ENCODE measurements at places on chromosomes 2 and 18.
A peak's percentile ranks its signal among the peaks of the same experiment; 100 is the strongest.

- DNase-seq: no peak
These were observed 81.1 kb downstream of the LPIN1 start for GRCh38 chr2:11827547-11827946.

DNA sequence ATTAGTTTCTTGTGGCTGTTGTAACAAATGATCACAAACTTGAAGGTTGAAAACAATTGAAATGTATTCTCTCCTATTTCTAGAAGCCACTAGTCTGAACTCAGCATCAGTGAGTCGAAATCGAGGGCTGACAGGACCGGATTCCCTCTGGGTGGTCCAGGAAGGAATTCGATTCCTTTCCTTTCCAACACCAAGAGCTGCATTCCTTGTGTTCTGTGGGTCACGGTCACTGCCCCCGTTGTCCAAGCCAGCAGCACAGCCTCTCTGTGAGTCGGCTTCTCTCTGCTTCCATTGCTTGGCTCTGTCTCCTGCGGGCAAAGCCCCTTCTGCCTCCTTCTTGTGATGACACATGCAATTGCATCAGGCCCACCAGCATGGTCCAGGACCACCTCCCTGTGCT, 67.3 kb downstream of the SMIM21 start:
- DNase-seq: no peak

GRCh38 chr2:177327009-177327408, 62.5 kb upstream of the NFE2L2 start:
- DNase-seq: no peak

DNA sequence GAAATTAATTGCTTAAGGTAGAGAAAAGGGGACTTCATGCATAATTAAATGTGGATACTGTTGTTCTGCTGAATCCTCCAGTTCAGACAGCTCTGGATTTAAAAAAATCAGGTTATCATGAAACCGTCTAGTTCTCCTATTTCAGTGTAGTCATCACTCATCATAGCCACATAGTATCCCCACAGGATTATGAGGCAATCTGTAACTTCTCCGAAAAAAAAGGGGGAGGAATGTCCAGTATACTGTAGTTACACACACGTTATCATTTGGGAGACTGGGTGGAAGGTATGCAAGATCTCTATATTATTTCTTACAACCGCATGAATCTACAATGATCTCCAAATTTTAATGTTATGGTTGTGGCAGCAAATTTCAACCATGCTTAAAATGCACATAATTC, 114.0 kb downstream of the HIBCH start:
- DNase-seq: no peak

GRCh38 chr18:5710676-5711075, 166.9 kb upstream of the EPB41L3 start:
- no peak for DNase-seq

DNA sequence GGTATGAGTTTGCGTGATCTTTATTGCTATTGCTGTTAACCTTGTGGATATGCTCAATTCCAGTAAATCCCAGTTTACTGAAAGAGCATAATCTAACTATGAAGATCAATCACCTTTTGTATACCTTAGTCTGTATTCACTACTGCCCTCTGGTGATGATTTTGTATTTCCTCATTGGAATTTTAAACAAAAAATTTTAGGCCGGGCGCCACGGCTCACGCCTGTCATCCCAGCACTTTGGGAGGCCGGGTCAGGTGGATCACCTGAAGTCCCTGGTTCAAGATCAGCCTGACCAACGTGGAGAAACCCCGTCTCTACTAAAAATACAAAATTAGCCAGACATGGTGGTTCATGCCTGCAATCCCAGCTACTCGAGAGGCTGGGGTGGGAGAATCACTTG, 5.1 kb downstream of the COMMD1 start:
- no peak for DNase-seq

DNA sequence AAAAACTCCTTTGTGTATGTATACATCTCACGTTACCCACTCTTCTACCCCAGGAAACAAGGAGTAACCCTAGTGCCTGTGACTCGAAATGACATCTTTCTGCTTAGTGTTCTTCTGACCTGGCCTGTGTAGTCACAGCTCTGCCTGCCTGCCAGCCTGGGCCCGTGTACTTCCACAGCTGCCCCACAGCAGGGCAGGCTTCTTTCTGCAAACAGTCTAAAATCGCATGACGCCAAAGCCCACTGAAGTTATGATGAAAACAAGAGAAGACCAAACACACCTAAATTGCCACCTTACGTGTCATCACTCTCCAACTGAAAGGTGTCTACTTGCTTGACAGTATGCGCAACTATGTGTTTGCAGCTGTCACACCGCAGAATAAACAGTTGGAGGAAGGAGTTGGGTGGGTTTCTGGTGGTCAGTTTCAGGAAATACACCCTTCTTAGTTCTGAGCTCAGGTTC, 1.5 kb downstream of the GAREM1 start:
- peak; percentile 38 for DNase-seq

- no peak for DNase-seq
These were observed 106.0 kb downstream of the SETBP1 start for GRCh38 chr18:44786688-44787087.

DNA sequence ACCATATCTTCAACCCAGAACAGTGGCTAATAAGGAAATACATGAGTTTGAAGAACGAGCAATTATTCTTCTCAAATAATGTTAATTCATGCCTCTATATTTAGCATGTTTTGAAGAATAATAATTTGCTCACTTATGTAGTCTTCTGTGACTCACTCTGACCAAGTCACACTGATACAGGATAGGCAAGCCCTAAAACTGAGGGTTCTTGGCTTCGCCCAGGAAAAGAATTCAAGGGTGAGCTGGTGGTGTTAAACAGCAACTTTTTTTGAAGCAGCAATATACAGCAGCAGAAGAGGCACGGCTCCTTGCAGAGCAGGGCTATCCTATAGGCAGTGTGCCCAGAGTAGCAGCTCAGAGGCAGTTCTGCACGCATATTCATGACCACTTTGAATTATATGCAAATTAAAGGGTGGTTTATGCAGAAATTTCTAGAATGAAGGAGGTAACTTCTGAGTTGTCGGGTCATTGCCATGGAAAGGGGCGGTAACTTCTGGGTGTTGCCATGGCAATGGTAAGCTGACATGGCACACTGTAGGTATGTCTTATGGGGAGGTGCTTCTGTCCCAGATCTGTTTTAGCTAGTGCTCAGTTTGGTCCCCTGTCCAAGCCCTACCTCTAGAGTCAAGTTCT, 200.6 kb downstream of the RND3 start:
- DNase-seq: no peak

DNA sequence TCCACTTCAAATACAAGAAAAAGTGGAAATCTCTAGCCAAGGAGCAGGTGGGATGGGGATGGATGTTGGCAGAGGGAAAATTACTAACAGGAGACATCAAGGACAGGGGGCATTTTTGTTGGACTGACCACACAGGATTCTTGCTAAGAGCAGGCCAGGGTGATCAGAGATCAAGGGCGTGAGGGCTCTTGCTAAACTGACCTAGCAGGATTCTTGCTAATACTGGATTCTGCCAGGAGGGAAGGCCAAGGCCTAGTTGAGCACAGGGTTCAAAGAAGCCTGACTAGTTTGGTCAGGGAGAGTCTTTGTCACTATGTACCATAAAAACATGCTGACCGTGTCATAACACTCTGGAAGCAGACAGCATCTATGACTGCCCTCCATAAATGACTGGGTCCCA, 442.7 kb downstream of the PID1 start:
- no peak for DNase-seq

DNA sequence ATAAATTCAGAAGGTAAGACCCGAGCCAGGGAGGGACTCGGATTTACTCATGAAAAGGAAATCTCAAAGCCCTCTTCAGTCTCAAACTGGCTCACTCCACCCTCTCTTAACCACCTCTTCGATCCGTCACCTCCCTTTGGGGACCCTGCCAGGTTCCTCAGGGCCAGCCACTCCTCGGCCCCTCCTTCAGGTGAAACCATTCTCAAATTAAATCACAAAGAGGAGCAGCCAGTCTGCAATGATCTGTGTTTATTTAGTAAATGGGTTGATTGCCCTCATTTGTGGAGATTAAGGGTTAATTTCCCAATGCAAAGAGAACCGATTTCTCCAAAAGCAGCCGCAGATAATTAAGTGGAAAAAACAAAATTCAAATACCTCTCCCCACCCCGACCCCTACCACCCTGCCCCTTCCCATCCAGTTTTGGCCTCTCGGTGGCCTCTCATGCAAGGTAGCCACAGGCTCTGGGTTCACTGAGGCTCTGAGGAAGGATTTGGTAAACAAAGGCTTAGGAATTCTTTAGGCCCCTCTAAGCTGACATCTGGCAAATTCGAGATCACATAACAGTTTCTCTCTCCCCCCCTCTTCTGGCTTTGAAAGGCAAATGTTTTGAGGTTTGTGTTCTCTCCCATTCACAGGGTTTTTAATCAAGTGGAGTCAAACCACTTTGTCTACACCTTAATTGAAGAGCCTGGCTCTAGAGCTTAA, 10.3 kb upstream of the FZD7 start:
- DNase-seq: no peak

GRCh38 chr2:90207454-90208058, 1516.1 kb downstream of the RPIA start:
- DNase-seq: peak; percentile 61

GRCh38 chr18:75923169-75923568, 495.7 kb upstream of the SMIM21 start:
- DNase-seq: no peak

GRCh38 chr18:41753826-41754225, 201.2 kb upstream of the PIK3C3 start:
- DNase-seq: no peak

DNA sequence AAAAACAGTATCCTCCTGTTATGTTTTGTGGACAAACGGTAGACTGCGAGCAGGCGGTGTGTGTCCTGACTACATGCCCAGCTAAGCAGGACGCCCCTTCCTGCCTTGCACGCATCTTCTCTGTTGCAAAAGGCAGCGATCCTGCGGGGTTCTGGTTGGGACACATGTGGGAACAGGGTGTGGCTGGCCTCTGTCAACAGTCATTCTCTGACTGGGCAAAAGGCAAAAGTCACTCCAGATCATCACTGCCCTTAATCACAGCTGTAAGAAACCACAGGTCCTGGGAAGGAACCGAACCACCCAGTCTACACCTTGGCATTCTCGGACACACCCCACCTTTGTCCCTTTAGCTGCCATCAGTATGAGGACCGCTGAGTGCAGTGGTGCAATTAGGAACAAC, 44.3 kb upstream of the TMEM87B start:
- DNase-seq: no peak

GRCh38 chr18:28075501-28075900, 101.4 kb downstream of the CDH2 start:
- no peak for DNase-seq

- DNase-seq: no peak
These were observed 25.0 kb upstream of the PCBP1 start for GRCh38 chr2:70062270-70062669.

DNA sequence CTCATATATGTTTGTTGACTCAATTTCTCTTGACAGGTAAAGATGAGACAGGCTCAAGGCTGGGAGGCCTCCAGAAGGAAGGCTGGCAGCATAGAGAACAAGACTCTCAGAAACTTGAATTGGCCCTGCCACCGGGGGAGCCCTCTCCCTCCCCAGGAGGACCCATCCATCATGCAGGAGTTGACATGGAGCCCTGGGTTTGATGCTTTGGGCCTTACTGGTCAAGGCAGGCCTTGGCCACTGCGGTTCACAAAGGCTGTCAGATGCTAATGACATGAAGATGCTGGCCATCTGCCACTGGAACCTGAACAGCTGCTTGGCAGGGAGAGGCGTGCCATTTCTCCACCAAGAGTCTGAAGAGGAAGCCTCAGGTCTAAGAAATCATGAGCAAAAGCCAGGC, 193.6 kb downstream of the MTCL1 start:
- DNase-seq: no peak

GRCh38 chr2:168348076-168348475, 100.7 kb upstream of the STK39 start:
- peak; percentile 48 for DNase-seq

- no peak for DNase-seq
These were observed 16.7 kb downstream of the RNF144A start for GRCh38 chr2:6933911-6934310.

- no peak for DNase-seq
These were observed 569.7 kb downstream of the RIT2 start for GRCh38 chr18:42545825-42546224.

DNA sequence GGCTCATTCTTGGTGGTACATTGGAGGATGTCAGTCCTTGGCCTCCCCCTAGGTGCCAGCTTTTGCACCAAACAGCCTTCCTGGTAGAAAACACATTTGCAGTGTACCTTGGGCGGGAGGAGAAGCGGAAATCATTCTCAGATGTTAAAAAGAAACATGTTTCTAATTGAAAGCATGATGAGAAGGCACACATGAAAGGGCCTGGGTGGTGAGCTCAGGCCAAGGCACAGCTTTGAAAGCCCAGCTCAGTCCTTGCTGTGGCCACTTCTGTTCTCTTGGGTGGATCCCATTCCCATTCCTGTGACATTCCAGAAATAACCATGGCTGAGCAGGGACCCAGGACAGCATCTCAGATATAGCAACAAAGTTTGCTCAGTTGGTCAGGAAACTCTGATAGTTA, 71.5 kb downstream of the LTBP1 start:
- DNase-seq: no peak

DNA sequence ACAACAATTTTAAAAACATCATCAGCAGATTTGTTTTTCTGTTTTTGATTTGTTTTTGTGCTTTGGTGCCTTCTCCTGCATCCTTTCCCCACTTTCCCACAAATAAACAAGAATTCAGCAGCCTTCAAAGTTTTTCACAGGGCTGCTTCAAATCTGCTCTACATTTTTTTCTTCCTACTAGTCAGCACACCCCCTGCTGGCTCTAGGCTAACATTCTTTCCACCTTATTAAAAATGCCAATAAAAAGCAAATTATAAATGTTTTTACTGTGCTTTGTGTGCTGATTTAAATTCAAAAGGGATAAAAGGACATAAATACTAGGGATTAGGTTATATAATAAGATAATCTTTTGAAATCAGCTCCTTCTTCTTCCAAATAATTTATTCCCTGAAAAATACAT, 6.2 kb upstream of the CNTNAP5 start:
- no peak for DNase-seq

DNA sequence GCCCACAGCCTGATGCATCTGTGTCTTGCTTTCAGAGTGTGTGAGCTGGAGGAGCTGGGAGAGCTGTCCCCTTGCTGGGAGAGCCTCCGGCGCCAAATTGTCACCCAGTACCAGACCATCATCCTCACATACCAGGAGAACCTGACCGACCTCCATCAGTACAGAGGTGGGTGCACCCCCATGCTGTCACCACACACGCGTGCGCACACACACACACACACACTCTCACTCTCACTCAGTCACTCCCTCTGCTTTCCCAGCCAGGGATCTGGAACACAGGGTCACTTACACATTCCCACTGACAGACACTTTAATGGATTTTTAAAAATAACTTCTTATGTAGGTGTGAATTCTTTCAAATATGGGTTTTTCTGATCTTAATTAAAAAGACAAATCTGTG, 64.5 kb downstream of the COA5 start:
- DNase-seq: no peak

GRCh38 chr2:41994233-41994637, 53.6 kb upstream of the PKDCC start:
- no peak for DNase-seq

Measured in SW480 (cell line).